ENCODE measurements at places on chromosomes 6 and 20. TPM values are rescaled to one million over a fixed set of nuclear protein-coding genes. Genes with fewer than 3 reads are reported as not detected.

TNFAIP3 gene
- total RNA-seq: 12.8 TPM

LTB gene
- total RNA-seq: 2.3 TPM

VNN1 gene
- under 0.01 TPM for total RNA-seq

RSPH9 gene
- total RNA-seq: 0.09 TPM

ULBP2 gene
- 6.9 TPM for total RNA-seq

SLC4A11 gene
- total RNA-seq: 4.1 TPM

FUT9 gene
- total RNA-seq: not detected

All from endothelial cell of coronary artery (primary cell).